OCI-LY7 (cell line): ENCODE measurements at places on chromosomes 5 and 9. TPM values are rescaled to one million over a fixed set of nuclear protein-coding genes. Genes with fewer than 3 reads are reported as not detected.
A peak's percentile ranks its signal among the peaks of the same experiment; 100 is the strongest.

The PCDHGA4 gene
- total RNA-seq = 1.8 and 1.9 TPM in 2 replicates

The PCDHA1 gene
- total RNA-seq = not detected in 2 replicates

The CCDC152 gene
- total RNA-seq = not detected in 2 replicates

The OTP gene
- not detected in 2 replicates for total RNA-seq

The CACNA1B gene
- not detected in 2 replicates for total RNA-seq

The TAF11L5 gene
- not detected in 2 replicates for total RNA-seq

DNA sequence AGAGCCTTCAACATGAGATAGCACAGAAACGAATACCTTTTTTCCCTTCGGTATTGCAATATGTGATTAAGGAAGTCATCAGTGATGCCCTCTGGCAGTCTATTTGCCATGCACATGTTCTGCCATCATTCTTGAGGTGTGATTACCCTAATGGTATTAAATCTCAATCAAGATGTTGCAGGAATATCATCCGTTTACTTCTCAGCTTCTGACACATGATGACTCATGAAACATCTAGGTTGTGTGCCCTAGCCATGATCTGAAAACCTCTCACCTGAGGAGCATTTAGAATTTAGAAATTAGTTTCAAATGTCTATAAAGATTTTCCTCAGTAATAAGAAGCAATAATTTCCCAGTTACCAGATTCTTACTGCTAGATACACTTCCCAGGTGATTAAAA, 209.1 kb downstream of the ADGRV1 start:
- DNase-seq = no peak

DNA sequence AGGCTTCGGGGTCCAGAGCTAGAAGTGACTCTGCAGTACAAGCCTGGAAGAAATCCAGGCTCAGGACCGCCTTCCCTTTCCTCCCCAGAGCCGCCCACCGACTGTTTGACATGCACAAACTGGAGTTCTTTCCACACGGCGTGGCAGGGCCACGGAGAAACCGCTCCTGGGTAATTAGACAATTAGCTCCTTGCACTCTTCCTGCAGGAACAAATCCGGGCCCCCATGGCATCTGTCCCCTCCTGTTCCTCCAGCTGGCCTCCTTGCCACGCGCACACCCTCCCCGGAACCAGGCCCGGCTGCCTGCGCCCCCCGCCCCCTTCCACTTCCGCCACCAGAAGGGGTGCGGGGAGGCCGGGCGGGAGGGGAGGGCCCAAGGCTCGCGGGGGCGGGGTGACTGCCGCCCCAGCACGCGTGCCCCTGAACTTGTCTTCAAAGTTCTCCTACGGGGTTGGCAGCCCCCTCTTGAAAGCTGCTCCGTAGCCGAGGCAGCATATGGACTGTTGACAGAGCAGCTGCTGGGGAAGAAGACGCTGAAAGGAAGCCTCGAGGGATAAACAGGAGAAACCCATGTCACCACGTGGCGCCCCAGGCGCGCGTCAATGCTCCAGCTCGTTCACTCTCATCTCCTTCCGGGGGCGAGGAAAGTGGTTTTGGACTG, 74.3 kb downstream of the SEC61B start:
- DNase-seq = no peak

GRCh38 chr9:126844085-126844484, 16.4 kb upstream of the ZBTB34 start:
- DNase-seq = no peak

DNA sequence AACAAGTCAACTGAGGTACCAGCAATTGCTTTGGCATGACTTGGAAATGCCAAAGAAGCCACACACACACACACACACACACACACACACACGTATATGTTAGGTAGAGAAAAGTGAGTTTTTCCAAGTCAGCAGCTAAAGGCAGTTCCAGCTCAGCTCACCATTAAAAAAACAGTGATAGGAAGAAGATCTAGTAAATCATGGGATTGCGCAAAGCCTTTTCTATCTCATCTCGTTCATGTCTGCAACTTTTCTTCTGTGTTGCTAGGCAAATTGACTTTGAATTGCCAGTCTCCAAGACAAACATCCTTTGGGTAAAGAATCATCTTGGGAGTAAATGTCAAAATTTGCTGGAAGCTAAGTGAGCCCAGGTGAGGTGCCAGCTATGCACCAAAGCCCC, 500.1 kb downstream of the ENC1 start:
- no peak for DNase-seq

DNA sequence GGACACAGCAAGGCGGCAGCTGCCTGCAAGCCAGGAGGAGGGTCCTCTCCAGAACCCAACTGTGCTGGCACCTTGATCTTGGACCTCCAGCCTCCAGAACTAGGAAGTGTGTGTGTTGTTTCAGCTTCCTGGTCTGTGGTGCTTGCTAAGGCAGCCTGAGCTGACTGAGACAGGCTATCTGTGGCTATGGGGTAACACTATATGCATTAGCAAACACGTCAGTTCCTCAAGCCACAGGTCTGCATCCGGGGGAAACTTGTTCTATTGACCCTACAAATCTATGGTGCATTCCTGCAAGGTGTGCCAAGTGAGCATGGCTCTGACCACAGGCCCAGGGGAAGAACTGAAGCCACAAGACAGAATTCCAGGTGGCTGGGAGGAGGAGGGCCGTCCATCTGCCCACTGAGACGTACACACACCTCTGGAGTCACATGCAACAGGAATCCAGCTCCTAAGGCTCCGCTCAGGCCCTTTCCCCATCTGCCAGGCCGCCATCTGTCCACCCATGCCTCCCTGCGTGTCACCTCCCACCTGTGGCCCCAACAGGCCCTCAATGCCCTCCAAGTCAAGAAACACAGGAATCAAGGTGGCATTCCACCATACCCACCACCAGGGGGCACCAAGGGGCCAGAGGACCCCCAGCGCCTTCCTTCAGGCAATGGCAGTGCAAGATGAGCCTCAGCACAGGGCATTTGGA, 174.9 kb downstream of the ROR2 start:
- DNase-seq = peak; percentile 69

DNA sequence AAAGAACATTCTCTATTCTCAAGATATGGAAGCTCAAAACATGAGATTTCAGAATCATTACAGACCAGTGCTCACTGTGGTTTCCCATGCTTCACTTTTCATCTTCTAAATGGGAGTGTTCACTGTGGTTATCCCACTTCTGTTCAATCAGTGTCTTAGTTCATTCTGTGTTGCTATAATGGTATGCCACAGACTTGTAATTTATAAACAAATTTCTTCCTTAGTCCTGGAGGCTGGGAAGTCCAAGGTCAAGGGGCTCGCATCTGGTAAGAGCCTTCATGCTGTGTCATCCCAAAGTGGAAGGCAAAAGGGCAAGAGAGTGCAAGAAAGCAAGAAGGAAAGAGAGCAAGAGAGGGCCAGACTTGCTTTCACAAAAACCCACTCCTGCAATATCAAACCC, 146.3 kb downstream of the TTC39B start:
- DNase-seq = no peak

GRCh38 chr9:88065619-88066018, 72.7 kb downstream of the SPATA31C2 start:
- DNase-seq = no peak

DNA sequence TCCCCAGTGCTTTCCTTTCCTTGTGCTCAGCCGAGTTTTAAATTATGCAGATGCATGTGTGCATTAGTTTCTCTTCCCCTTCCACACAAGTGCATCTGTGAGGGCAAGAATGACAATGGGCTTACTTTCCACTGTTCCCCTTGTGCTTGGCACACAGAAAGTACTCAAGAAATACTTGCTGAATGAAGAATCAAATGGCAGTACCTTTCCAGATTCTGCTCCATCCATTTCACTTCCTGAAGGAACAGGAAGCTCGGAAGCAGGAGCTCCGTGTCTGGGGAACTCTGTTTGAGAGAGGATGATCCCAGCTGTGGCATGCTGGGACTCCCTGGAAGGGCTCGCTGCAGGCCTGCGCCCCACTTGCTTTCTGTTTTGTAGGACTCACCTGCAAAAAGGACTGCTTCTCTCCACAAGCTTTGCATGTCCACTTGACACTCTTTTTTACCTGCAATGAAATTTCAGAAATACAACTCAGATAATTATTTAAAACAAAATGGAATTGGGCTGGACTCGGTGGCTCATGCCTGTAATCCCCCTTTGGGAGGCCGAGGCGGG, 5.5 kb downstream of the MRNIP start:
- DNase-seq = peak; percentile 84

DNA sequence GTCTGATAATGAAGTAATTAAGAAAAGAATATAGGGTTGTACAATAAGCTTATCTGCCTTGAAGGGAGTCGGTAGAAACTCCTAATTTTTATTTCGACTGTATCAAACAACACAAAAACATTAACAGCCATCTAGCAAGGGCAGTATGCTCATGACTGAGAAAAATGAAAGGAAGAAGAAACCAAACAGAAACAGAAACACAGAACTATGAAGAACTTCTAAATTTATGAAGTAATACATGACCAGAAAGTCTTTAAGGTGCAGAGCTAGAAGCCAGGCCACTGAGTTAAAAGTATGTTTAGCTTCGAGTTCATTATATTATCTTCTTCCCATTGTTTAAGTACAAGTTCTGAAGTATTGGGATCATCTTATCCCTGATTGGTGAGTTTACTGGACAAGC, 367.3 kb upstream of the C9orf72 start:
- no peak for DNase-seq

The PCDHGA5 gene
- 4.6 and 4.9 TPM in 2 replicates for total RNA-seq

GRCh38 chr5:1568201-1568979, 44.6 kb upstream of the LPCAT1 start:
- no peak for DNase-seq

DNA sequence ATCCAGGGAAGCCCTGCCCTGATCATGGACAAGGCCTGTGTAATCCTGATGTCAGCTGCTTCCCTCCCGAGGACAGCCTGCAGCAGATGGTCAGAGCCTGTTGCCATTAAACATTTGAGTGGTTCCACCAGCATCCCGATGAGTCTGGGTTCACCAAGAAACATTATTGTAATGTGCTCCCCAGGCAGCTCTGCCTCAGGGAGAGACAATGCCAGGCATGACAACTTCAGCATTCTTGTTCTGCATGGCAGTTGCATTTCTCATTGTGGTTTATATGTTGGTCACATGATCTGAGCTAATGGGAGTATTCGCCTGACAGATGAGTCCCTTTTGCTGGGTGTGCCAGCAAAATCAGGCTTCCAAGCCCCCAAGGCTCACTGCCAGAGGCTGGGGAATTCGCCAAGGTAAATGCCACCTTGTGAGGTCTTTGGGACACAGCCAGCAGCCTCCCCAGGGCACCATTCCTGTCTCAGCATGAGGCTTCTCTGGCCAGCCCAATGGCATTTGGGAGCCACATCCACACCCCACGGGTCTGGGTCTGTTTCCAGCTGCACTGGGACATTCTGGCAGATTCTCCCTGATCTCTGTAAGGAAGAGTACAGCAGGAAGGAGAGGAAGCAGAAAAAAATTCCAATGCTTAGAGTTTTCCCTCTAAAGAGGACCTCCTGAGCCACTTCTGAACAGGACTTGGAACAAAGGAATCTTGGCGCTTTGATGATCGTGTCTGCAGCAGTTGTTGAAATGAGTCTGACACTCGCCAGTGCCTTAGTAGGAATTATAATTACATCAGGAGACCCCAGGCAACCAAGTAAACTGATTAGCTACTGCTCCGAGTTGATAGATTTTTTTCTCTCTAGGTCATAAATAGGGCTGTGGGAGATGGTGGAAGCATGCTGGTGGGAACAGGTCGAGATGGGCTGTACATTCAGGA, 18.7 kb downstream of the KCNIP1 start:
- DNase-seq = no peak

- DNase-seq = no peak
Observed at GRCh38 chr9:79980432-79980831, 408.7 kb downstream of the TLE4 start.

The PCDHA11 gene
- not detected in 2 replicates for total RNA-seq

DNA sequence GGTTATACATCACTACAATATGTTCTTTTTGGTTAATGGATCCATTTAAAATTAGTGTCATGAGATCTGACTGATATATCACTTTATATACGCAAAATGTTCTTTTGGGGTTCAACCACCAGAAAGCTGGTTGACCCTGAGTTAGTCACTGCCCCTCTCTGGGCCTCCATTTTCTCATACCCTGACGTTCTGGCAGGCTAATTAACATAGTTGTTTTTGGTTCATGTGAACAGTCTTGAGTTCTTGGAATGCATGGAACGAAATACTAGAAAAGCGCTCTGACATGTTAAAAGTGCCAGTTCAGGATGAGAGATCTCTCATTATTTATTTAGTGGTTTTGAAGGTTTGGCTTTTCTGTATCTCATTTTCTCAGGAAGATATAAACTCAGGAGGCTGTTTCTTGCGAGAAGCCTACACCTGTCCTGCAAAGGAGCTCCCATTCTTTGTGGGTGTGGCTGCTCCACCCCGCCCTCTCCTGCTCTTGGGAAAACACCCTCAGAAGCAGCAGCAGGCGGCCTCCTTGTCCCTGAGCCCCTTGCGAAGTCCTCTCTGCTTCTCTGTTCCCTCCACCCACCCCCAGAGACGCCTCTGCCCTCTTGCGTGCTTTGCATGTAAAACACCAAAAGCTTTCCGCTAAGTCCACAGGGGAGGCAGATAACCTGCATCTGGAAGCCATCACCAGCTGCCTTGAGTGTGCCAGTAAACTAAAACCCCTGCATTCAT, 302.4 kb upstream of the PANK3 start:
- peak; percentile 22 for DNase-seq

- DNase-seq = no peak
Observed at GRCh38 chr9:72997387-72997995, 44.6 kb upstream of the ALDH1A1 start.

- no peak for DNase-seq
Observed at GRCh38 chr5:135486131-135487036, 34.2 kb upstream of the TIFAB start.

- DNase-seq = no peak
Observed at GRCh38 chr9:108125625-108126024, 636.1 kb upstream of the KLF4 start.

GRCh38 chr5:159203351-159203750, 6.0 kb downstream of the RNF145 start:
- DNase-seq = no peak

DNA sequence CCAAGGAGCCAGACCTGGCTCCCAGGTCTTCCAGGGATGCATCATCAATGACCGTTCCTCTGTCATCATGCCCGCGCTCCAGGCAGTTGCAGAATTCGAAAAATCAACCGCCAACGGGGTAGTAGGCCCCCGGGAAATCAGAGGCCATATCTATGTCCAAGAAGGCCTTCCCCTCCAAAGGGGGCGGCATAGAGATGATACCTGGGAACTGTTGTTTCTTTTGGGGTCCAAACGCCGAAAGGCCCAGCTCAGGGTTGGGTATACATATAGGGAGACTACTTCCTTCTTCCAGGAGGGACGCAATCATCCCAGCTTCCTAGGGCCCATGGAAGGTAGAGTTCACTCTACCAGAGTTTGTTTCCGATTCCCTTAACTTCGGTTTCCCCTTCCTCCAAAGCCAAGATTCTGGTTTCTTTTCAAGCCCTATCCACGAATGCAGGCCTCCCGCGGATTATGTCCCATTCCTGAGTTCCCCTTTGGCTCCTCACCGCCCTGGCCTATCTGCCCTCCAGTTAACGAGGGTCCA, 754 bp downstream of the DCAF12 start:
- no peak for DNase-seq

DNA sequence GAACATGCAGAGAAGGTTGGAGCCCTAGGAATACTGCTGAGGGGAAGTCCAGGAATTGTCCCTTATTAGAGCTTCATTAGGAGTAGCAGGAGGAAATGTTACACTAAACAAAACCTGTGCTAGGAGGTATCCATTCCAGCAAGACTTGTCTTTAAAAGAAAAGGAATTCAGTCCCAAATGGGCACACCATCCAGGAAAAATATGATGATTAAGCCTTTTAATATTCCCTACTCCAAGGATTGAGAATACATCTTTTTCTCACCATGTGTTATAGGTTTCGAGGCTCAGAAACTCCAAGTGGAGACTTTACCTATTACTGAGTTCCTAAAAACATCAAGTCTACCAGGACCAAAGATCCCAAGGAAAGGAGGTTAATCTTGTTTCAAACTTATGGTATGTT, 179.3 kb downstream of the MCTP1 start:
- no peak for DNase-seq

The CCNO gene
- total RNA-seq = 2.3 and 3.3 TPM in 2 replicates

The ST8SIA4 gene
- 40.3 and 42.9 TPM in 2 replicates for total RNA-seq

The C5orf52 gene
- total RNA-seq = not detected in 2 replicates
